ENCODE measurements at places on chromosomes 5 and 9.
A peak's percentile ranks its signal among the peaks of the same experiment; 100 is the strongest.

- DNase-seq = no peak
These were observed 81.9 kb downstream of the PRR16 start for GRCh38 chr5:120545951-120546350.

DNA sequence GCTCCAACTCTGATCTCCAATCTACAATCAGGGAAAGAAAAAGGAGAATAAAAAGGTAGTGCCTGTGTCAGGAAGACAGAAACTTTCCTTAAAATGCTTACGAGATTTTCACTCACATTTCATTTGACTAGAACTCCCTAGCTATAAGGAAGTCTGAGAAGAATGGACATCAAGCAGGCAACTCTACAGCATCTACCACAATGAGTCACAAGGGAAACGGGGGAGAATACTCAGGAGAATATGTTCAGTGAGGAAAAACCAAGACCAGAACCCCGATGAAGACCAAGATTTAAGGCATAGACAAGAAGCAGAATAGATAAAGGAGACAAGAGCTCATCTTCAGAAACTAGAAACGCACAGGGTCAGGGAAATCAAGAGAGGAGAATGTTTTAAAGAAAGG lies 9.0 kb upstream of the SETD9 start:
- DNase-seq = no peak

GRCh38 chr5:170442921-170443320 lies 53.8 kb upstream of the KCNMB1 start:
- no peak for DNase-seq

- peak; percentile 10 for DNase-seq
These were observed 12.5 kb upstream of the SLC36A3 start for GRCh38 chr5:151315998-151316597.

- no peak for DNase-seq
These were observed 49.7 kb downstream of the BASP1 start for GRCh38 chr5:17267106-17267505.

Data from GDM1 (cell line).